Mammary epithelial cell (primary cell): ENCODE measurements at places on chromosomes 5 and 9. TPM values are rescaled to one million over a fixed set of nuclear protein-coding genes. Genes with fewer than 3 reads are reported as not detected.

- no peak for DNase-seq
Measured at GRCh38 chr5:16245249-16245648, 65.7 kb upstream of the MARCHF11 start.

GRCh38 chr5:12865529-12865928 lies 961.3 kb upstream of the CTNND2 start:
- peak; percentile 2 for DNase-seq

DNA sequence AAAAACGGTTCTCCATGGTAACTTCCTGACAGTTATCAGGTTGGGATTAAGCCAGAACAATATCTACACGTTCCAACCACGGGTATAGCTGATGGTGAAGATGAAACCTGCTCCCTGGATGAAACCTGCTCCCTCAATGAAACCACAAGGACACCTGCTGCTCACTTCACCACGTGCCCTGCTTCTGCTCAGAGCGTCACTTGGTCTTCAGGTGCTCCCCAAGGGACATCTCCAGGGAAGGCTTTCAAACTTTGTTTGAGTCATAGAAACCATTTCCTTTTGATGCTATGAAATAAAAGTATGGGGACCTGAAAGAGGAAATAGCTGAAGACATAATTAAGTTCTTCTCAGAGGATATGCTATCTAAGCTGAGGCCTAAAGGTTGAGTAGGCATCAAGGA lies 242.4 kb downstream of the MED10 start:
- no peak for DNase-seq

GRCh38 chr5:80757290-80757689 lies 102.5 kb upstream of the DHFR start:
- DNase-seq: no peak

DNA sequence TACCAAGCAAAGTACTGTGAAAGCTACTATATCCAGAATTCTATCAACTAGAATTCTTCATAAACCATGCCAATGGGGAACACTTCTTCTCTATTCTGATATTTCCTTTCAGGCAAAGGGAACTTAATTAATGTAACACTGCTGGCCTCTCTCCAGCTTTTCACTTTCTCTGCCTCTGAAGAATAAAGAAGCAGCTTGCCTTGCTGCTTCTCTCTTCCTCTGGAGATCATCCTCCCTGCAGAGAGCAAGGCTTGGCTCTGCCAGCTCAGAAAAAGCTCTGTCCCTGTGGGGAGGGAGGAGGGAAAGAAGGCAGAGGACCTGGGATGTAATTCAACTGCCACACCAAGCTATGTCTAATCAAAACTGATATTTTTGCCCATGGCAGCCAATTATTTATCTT lies 6.5 kb downstream of the CTNND2 start:
- DNase-seq: no peak

The CCL21 gene
- not detected for polyA plus RNA-seq

GRCh38 chr5:83973925-83974815 lies 253.5 kb upstream of the HAPLN1 start:
- no peak for DNase-seq

DNA sequence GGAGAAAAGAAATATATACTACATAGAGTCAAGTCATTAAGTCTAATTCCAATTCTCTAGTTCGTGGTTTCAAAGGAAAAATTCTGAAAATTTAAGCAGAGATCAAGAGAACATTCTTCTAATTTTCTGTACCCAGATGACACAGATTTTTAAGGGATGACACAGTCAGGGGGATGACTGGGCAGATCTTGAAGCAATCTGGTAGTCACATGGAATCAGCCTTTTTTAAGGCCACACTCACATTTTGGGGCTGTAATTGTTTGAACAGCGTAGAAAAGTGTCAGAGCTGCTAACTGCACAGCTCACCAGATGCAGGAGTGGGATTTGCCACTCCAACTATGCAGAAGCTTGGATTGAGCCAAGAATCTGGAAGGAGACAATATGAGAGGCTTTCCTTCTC lies 20.4 kb downstream of the PDE4D start:
- DNase-seq: no peak

DNA sequence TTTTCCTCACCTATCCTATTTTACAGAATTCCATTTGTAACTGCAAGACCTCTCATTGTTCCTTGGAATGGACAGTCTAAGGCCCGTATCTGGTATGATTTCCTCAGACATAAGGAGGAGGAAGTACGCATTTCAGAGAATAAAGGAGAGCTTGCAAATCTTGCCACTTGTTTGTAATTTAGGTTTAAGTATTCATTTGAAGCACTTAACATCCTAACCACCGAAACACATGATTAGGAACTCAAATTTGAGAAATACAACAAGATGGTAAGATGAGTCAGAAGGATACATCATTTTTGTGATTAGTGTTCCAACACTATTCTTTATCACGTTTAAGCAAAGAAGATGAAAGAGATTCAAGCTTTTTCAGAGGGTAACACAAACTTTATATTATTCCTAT lies 3.9 kb upstream of the ZCCHC9 start:
- no peak for DNase-seq

- no peak for DNase-seq
Measured at GRCh38 chr5:1011741-1012312, 3.2 kb downstream of the NKD2 start.

The PCDHGA2 gene
- polyA plus RNA-seq: 2.0 TPM

The SHOC1 gene
- polyA plus RNA-seq: 0.01 TPM

The TGFBR1 gene
- polyA plus RNA-seq: 20.5 TPM

- no peak for DNase-seq
Measured at GRCh38 chr5:95989283-95990048, 27.8 kb upstream of the ELL2 start.

GRCh38 chr5:115068239-115069086 lies 101.2 kb downstream of the TRIM36 start:
- peak; percentile 70 for DNase-seq

DNA sequence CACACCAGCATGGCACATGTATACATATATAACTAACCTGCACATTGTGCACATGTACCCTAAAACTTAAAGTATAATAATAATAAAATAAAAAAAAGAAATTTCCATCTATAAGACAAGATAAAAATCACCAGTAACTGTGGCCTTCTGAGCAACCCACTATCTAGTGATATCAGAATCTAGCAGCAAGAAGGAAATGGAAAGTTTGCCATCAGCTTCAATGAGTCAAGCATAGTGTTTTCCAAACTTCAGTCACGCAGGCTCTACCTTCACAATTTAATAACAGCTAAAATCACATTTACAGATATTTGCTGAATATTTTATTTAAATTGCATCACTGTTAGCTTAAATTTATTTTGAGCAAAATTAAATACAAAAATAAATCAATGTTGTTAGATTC lies 345.3 kb upstream of the CD180 start:
- no peak for DNase-seq

The GGTA1 gene
- not detected for polyA plus RNA-seq

DNA sequence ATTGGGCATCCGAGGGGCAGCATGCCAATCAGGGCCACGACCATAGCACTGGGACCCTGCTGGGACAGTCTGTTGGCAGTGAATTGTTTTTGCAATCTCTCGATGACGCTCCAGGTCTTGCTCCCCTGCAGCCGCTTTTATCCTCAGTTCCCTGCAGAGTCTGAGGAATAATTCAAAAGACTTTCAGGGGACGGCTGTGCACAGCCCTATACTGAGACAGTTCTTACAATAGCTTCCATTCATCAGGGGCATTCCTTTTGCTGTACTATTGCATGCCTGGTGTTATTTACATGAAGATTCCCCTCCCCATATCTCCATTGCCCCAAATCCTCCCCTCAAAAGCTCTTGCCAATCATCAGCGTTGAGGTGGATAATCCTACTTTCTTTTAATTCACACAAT lies 163.3 kb upstream of the WWC1 start:
- DNase-seq: no peak

GRCh38 chr9:126061575-126061974 lies 265.1 kb upstream of the MVB12B start:
- no peak for DNase-seq

The IFNE gene
- polyA plus RNA-seq: 0.61 TPM

DNA sequence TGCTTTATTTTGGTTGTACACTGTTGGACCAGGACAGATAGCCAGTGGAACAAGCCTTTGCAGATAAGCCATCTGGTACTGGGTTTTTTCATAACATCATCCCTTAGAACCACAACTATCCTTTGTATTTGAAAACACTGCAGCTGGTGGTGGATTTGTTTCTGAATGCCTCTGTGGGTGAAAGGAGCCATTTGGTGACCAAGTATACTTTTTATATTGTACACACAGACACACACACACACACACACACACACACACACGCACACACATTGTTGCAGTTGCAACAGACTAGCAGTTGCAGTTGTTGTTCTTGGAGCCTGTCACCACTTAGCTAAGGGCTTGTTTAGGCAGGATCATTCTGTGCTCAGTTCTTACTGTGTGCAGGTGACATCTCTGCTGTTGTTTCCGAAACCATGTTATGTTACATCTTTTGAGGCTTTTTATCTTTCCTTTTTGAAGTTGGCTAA lies 22.9 kb upstream of the CAVIN4 start:
- peak; percentile 46 for DNase-seq

DNA sequence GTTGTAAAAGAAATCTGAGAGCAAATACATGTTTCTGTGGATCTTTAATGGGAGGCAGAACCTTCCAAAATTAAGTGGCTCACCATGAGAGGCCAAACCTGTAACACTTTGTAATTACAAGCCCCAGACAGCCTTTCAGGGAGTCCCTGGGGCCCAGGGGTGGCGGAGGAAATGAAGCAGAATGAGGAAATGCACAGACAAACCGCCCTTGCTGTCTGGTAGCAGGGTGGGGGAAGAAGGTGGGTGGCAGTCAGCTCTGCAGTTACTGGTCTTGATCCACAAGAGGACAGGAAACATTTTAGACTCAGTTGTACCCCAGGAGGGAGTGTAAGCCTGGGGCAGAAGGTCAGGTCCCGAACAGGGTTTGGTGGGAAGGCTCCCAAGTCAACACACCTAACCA lies 6.5 kb downstream of the ARL14EPL start:
- no peak for DNase-seq

DNA sequence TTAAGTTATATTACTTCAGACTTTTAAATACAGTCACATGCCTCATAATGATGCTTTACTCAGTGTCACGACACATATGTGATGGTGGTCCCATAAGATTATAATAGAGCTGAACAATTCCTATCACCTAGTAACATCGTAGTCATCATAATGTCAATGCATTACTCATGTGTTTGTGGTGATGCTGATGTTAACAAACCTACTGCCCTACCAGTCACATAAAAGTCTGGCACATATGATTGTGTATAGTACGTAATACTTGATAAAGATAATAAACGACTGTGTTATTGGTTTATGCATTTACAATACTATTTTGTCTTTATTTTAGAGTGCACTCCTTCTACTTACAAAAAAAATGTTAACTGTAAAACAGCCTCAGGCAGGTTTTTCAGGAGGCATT lies 103.7 kb downstream of the PAM start:
- peak; percentile 78 for DNase-seq

The FOXD1 gene
- polyA plus RNA-seq: 4.3 TPM

GRCh38 chr5:54361691-54362411 lies 51.5 kb upstream of the ARL15 start:
- no peak for DNase-seq

GRCh38 chr9:5895782-5896181 lies 5.1 kb downstream of the MLANA start:
- no peak for DNase-seq

The UNC5A gene
- 0.07 TPM for polyA plus RNA-seq

- peak; percentile 40 for DNase-seq
Measured at GRCh38 chr5:176609724-176610434, at the start of gene GPRIN1. Gene GPRIN1 (minus strand): TSS chr5:176610156. CDS start chr5:176599834, 10,322 bp downstream.

GRCh38 chr5:168324859-168325630 lies 33.6 kb downstream of the WWC1 start:
- peak; percentile 85 for DNase-seq

GRCh38 chr5:39951070-39951469 lies 526.3 kb upstream of the DAB2 start:
- no peak for DNase-seq

- DNase-seq: no peak
Measured at GRCh38 chr5:440401-441201, 2.4 kb upstream of the EXOC3 start.

The PSMD5 gene
- 24.9 TPM for polyA plus RNA-seq

DNA sequence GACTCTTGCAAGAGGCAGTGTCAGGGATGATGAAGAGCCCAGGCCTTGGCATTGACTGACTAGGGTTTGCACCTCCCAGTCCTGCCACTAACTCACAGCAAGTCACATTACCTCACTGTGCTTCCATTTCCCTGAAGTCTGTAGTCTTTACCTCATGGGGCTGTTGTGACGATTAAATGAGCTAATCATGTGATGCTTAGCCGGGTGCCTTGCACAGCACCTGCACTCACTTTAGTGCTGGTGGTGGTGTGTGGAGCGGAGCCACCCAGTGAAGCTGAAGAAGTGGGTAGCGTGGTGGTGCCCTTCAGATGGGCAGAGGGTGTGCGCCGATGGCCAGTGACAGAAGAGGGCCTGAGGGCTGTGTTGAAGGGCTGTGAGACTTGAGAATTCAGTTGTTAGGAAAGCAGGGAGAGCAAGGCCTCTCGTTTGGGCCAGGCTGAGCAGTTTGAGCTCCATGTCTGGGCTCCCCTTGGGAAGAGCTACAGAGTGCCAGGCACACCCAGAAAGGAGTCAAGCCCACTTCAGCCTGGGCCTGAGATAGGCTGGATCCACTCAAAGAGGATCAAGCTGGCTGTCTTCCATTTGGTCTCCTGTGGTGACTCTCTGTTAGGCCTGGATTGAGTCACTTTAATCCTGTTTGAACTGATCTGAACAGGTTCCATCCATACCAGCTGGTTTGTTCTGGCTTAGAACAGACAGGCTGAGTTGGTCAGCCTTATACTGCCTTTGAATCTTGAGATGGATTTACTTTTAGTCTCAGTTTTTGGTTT lies 42.5 kb downstream of the RALGPS1 start:
- DNase-seq: peak; percentile 75

DNA sequence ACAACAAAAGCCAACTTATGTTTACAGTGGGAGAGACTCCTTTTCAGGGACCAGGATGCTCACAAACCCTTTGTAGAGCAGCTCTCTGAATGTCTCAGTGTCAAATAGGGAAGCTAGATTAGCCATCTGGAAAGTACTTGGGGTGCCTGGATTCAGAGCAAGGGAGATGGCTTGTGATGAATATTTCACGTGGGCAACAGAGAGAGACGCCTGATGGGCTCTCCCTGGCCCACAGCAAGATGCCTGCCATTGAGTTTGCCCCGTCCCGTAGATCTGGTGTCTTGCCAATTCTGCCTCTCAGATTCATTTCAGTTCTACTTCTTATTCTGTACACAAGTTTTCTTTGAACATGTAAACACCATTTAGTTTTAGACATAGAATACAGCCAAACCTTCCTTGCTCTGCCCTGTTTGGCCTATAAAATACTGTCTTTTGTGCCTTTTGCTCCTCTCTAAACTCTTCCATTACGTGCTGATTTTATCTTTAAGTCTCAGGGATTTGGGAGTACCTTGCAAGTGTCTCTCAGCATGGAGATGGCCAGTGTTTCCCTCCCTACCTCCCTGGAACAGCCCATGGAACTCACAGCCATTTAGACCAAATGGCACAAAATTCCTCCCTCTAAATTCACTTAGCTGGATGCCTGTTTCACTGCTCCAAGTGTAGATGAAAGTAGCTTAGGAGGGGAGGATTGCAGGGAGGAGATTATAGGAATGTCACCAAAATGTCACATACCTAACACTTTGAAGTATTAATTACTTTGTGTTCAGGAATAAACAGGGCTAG lies 234.3 kb downstream of the SAXO1 start:
- DNase-seq: no peak

The WDR38 gene
- polyA plus RNA-seq: not detected

The PTGS1 gene
- polyA plus RNA-seq: 21.7 TPM

The ARL14EPL gene
- not detected for polyA plus RNA-seq

- DNase-seq: no peak
Measured at GRCh38 chr9:113989017-113989713, 88.9 kb downstream of the AMBP start.

- DNase-seq: peak; percentile 16
Measured at GRCh38 chr9:7879551-7880245, 80.1 kb upstream of the DMAC1 start.
